ENCODE measurements at places on chromosomes 5 and 9.

DNA sequence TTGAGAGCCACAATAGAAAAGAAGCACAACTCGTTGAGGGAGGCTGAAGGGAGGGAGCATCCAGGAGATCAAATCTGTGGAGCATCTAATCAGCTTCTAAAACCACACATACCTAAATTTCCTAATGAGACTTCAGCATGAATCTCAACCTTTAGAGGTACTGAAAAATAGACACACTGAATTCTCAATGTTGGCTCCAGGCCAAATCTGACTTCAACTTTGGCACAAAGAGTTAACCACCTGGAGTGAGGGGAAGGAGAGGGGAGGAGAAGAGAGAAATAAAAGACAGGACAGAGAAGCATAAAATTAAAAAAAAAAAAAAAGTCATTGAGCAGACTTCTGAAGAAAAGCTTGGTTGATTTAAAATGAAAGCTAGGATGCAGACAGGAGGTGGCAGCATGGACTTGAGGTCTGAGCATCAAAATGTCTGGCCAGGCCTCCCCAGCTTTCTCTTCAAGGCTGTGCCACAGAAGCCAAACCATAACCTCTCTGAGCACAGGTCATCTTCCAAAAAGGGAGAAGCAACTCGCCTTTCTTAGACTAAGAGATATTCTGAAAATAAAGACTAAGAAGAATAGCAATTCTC lies 205.6 kb downstream of the DENND1A start:
- no peak for DNase-seq

- no peak for DNase-seq
Measured at GRCh38 chr5:95424016-95424415, 32.9 kb downstream of the FAM81B start.

DNA sequence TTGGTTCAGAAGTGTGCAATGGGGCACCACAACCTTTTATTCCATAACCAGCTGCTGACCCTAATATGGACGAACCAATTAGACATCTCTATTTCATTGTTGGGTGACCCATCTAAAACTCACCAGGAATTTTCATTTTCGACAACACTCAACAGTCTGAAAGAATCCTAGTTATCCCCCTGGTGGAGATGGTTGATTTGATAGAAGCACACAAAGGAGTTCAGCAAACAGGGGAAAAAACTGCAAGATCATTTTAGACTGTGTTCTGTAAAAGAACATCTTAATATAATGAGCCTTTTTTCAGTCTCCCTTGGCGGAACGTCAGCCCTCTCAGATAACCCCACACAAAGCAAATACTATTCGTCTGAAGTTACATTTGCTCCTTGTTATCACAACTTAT lies 367.4 kb downstream of the KIAA0825 start:
- no peak for DNase-seq

- DNase-seq = no peak
Measured at GRCh38 chr9:121200356-121200755, 1.3 kb downstream of the RAB14 start.

DNA sequence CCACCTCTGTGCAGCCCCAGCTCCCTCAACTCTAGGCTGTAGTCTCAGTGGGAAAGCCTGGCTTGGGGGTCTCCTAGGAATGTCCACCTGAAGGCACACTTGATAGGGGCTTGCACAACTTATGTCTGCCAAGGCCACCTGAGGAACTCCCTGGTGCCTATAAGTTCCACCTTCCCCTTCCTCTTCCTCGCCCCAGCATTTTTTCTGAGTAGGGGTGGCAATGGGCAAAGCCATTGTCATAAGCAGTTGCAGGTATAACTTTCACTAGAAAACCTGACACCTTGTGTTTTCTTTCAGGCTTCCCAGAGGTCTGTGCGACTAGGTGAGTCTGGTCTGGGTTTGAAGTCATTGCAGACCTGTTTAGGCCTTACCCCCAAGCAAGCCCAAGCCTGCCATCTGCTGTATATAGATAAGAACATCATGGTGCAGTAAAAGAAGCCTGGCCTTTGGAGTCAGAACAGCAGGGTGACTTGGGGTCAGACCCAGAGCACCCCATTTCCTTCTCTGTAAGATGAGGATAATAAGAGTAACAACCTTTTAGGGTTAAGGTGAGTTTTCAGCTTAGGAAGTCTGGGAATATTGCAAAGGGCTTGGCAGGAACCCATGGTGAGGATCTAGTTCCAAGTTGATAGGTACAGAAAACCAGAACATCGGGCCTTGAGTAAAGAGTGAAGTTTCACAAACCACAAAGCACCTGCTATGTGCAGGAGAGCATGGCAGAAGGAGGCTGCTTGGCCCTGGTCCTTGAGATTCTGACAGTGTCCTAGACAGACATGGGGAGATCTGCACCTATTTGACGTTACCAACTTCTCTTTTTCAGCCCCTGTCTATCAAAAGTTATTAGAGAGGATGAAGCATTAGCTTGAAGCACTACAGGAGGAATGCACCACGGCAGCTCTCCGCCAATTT lies 33.8 kb downstream of the TGFBI start:
- no peak for DNase-seq

- DNase-seq = no peak
Measured at GRCh38 chr5:15255576-15255975, 244.4 kb upstream of the FBXL7 start.

- no peak for DNase-seq
Measured at GRCh38 chr9:3478549-3478953, 47.2 kb downstream of the RFX3 start.

DNA sequence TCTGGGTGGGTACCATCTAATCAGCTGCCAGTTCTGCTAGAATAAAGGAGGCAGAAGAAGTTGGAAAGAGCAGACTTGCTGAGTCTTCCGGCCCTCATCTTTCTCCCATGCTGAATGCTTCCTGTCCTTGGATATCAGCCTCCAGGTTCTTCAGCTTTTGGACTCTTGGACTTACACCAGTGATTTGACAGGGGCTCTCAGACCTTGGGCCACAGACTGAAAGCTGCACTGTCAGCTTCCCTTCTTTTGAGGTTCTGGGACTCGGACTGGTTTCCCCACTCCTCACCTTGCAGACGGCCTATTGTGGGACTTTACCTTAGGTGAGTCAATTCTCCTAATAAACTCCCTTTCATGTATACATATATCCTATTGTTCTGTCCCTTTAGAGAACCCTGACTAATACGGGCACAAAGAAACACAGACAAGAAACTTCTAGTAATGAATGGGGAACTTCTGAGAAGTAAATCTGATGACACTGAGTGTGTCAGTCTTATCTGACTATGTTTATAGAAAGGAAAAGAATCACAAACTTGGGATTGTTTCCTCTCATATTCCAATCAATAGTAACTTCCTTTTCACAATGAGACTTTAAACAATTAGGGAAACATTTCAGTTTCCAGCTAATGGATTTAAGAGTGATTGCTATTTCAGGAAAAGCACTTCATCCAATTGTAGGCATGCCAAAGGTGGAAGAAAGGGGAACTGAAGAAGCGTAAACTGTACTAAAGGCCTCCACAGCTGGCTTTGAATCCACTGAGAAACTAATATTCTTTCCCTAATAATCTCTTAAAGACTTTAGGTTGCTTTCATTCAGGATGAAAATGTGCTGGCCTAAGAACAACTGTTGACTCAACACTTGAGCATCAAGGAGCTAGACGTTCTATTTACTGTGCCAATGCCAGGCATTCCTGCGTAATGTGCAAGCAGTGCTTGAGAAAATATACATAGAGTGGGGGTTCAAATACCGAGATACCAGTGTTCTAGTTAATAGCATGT lies 127.9 kb upstream of the PTGER4 start:
- no peak for DNase-seq

DNA sequence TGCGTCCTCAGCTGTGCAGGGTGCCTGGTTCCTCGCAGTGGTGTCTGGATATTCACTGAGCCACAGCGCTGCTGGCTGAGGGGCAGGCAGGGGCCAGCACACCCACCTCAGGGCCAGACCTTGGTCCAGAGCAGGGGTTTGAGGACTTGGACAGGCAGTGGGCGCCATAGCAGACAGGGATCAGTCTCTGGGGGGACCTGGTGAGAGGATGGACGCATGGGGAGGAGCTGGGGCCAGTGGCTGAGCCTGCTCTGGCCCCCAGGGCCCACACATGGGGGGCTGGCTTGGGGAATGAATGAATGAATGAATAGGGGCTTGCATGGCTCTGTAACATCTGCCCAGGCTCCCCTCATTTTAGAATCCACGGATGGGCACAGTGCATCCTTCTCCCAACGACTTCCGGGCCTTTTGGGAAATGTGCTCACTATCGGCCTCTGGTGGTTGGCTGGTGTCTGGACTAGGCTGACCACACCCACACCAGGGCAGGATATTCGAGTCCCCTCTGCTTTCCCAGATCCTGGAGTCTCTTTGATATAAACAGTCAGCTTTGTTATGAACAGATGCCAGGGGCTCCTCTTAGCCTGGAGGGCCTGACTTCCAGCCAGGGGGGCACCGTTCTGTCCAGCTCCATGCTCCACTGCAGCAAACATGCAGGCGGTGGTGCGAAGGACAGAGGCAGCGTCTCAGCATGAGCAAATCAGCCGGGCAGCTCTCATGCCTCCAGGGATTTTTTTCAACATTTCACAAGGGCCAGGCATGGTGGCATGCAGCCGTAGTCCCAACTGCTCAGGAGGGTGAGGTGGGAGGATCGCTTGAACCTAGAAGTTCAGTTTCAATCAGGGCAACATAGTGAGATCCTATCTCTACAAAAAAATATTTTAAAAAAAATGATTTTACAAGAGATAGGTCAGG lies 62.6 kb downstream of the NEK6 start:
- peak; percentile 79 for DNase-seq

DNA sequence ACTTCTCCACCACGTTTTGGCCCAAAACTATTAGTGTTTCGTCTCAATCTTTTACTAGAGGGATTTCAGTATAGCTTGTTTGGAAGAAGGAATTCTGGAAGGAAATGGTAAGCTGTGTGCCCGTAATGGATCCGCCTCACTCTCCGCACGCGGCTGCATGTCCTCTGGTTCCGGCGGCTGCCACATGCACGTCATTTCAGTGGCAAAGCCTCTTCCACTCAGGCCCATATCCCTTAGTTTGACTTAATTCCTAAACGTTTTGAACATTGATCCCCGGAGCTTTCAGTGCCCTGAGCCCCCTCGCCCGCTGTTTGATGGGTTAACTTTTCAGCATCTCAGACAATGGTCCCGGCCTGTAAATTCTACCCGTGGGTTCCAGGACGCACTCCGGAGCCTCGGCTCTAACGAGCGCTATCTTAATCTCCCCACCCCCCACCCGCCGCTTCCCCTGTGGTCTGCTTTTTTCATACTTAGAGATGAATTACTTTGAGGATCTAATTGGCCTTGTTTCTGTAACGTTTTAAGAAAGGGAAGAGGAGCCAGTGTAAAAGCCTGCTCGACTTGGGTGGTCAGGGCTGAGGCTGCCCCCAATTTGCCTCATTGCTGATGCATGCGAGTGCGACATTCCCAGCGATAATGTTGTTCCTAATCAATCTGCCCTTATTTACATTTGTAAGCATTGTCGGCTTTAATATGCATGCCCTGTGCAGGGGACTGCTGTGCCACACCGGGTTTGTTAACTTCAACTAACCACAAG lies 4.6 kb downstream of the PTCH1 start:
- peak; percentile 38 for DNase-seq

GRCh38 chr5:95238560-95239325 lies 46.2 kb downstream of the MCTP1 start:
- DNase-seq = no peak

DNA sequence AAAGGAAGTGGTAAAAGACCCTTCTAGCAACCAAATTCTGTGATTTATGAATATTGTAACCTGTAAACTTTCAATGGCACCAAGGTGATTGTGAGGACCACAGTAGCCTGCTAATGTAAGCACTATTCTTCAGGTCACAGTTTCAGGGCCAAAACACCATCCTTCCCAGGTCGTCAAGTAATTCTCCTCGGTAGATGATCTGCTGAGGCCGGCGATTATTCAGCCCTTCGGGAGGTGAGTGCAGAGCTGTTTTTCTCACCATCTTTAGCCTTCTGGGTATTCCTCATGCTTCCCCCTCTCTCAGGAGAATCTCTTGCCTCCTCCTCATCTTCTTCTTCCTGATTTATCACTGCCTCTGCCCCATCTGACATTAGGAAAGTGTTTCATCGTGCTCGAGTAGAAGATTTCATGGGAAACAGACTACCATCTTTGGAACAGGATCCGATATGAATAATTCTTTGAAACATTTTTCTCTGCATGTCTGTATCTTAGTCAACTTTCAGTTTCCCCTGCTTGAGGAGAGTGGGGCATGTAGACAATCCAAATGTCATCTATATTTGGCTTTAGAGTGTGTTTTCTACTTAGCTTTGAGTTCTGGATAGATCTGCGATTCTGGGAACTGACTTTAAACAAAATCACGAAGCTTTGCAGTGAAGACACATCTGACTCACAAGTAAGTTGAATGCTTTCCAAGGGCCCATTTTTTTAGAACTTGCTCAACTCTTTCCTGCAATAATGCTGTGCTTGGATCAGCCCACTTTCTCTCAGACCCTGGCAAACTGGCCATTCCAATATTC lies 173.9 kb downstream of the AOPEP start:
- no peak for DNase-seq

Measured in nephron progenitor cell (in vitro differentiated cells).